Activated B cell treated with CpG ODN at 0.5 μM for 24 hours (primary cell): ENCODE measurements at places on chromosomes 3 and 15.

GRCh38 chr15:93458597-93458996, 369.6 kb upstream of the RGMA start:
- no peak for DNase-seq

DNA sequence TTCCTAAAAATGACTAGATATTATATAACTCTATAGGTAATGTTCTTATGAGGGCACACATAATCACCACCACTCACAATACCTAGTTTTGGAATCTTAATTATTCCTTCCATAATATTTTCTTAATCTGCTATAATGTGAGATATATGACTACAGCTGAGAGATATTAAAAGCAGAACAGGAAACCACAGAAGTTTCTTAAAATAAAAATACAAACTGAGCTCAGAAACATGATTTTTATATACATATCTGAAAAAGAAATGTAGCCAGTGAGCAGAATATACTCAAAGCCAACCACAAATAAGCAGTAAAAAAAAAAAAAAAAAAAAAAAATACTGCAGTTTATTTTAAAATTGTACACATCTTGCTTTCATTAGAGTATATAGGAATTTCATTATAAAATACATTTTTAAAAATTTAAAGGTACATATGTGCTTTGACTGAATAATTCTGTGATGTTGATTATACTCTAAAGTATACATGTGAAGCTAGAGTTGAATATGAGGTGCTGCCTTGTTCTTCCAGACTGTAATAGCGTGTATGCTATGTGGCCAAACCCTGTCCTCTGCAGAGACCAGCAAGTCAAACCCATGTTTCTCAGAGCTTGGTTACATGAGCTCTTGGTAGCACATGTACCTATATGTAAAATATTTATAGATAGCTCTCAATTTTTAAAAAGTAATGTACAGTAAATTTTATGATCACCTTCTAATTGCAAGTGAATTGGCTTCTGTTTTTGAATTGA, 175.0 kb downstream of the UBE2E2 start:
- DNase-seq: no peak

- DNase-seq: no peak
These were observed 305.6 kb upstream of the STT3B start for GRCh38 chr3:31227131-31227562.

- DNase-seq: no peak
These were observed 43.3 kb upstream of the GSK3B start for GRCh38 chr3:120137548-120137947.

GRCh38 chr15:48278666-48279065, 52.6 kb upstream of the DUT start:
- no peak for DNase-seq

DNA sequence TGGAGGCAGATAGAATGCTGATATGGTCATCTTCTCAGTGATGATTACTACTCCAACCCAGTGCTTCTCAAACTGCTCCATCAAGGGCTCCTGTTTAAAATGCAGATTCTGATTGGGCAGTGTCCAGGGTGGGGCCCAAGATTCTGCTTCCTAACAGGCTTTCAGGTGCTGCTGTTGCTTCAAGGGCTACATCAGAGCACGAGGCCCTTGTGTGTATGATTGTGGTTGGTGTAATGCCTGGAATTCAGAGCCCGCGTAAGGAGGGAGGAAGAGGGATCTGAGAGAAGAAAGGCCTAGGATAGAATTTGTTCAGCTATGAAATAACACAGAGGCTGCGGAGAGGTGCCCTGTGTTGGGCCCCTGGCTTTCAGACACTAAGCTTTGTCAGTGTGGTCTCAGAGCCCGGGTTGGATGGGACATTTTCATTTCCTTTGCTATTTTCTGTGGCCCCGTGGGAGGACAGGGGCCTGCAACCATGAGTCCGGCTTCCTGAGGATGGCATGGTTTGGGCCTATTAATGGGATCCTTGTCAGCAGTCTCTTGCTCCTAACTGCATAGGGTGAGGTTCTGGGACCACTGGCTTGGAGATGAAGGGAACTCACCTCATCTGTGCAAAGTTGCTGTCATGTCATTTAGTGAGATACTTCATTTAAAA, 53.0 kb downstream of the ATP1B3 start:
- no peak for DNase-seq

DNA sequence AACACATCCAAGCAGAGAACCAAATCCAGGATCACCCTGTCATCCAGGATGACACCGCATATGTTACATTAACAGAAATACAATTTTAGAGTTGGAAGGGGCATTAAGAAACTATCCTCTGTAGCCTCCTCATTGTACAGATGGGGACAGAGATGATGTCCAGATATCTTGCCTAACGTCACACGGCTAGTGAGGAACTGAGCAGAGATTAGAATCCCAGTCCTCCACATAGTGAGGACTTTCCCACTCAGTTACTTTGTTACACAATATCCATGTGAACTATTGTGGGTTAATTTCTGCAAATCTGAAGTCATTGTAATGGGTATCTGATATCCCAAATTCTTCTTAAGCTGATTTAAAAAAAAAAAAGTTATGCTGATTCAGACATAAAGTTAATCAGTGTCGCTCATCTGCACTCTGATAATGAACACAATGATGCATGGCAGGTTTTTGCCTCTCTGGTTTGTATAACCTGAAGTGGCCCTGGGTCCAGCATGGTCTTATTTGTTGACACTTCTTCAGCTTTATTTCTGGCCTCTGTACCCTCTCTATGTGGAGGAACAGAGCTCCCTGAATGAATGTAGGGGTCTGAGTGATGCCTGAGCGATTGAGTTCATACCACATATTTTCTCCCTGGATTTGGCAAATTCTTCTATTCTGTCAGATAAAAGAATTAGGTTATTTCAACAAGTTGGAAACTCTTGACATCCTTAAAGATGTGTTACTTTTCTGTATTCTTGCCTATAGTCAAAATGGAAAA, 76.0 kb upstream of the LIMD1 start:
- no peak for DNase-seq

DNA sequence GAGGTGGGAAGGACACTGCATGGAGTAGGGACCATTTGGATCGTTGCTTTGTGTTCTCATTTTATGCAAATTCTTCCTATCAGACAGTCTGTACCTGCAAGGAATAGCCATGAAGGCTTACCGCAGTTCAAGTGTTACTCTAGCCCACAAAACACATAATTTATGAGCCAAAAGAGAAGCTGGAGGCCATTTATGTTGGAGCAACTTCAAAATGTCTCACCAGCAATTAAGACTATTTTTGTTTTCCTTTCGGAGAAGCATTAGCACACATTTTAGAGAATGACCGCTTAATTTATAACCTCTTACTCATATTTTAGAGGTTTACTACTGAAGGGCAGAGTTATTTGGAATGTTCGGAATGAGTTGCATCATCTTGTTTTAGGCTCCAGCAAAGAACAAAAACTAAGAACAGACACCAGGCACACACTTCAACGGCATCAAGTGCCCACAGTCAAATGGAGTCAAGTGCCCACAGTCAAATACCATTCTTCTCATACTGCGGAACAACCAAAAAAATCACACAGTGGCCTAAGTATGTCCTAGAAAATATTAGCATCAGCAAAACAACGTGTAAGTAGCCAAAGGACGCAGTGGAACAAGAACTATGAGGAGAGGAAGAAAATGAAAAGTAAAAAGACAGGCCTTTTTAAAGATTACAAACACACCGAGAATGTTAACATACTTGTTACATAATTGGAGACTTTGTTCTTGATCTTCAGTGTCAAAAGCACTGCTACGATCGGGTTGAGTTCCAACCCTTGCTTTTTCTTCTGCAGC, 17.5 kb upstream of the GOLGA8J start:
- no peak for DNase-seq

- no peak for DNase-seq
These were observed 10.4 kb downstream of the CLDN11 start for GRCh38 chr3:170429050-170429449.

GRCh38 chr15:73075160-73075859, 23.0 kb downstream of the NEO1 start:
- DNase-seq: no peak

DNA sequence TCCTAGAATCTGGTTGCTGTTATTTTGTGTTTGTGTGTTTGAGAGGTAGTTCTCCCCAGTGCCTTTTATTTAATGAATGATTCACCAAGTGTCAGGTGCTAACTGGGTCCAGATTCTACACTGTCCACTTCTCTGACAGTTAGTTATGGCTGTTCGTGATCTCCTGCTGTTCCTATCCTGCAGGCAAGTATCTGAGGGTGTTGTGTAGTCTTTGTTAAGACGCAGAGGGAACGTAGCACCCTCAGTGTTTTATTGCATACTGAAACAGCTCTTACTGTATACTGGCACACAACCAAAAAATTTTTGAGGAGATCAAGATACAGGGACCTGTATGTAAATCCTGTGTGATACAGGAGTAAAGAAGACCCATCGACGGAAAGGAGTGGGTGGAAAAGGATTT, 1271.3 kb downstream of the ROBO1 start:
- no peak for DNase-seq

GRCh38 chr15:85598718-85599398, 195.9 kb downstream of the KLHL25 start:
- no peak for DNase-seq

DNA sequence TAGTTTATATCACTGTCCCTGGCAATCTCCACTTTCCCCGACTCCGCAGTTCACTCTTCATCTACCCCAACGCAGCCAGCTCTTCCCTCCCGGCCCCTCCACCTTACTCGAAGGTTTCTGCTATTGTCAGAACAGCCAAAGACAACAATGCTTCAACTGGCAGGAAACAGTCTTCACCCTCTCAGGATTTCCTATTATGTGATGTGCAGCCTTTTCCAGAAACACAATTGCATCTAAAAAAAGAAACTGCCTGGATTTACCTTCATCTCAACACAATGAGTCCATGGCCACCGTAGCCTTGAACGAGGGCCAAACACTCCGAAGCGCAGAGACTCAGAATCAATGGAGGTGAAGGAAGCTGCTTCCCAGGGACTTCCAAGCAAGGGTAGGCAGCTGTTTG, 182.1 kb upstream of the TSC22D2 start:
- DNase-seq: no peak

GRCh38 chr3:38371541-38372213, 25.1 kb downstream of the XYLB start:
- no peak for DNase-seq

DNA sequence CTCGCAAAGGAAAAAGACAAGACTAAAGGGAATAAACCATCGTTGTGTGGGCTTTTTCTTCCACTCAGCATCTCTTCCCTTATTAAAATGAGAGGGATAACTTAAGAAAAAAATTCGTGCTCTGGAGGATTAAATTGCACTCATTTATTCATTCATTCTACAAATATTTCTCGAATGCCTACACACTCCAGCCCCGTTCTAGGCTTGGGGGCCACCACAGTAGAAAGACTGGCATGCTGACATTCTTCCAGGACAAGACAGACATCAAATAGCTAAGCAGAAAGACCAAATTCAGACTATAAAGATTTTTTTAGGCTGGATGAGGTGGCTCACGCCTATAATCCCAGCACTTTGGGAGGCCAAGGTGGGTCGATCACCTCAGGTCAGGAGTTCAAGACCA, 65.3 kb upstream of the IL12A start:
- DNase-seq: no peak

GRCh38 chr3:58497097-58497496, 5.2 kb downstream of the KCTD6 start:
- DNase-seq: no peak

- no peak for DNase-seq
These were observed 364.8 kb upstream of the PROK2 start for GRCh38 chr3:72149645-72150300.

DNA sequence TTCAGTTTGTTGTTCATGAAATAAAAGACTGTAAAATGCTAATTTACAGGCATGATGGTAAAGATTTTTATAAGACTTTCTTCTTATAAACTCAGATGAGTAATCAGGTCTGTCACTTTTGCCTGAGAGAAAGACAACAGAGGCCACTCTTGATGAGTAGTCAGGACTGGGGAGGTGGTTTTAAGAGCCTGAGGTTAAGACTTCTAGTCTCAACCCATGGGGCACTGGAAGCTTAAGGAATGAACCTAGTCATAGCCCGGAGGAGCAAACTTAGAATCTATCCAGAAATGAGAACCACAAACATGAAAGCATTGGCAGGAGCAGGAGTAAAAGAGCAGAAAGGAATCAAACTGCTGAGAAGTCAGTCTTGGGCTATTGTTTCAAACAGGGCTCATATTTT, 846.3 kb upstream of the ARPP21 start:
- DNase-seq: no peak

- no peak for DNase-seq
These were observed 35.2 kb upstream of the SIAH2 start for GRCh38 chr3:150798122-150798618.
